NCI-H2171 treated with DMSO at 0.1 percent for 48 hours (cell line): ENCODE measurements at places on chromosomes 6 and 20.

- DNase-seq = no peak
Observed at GRCh38 chr6:133637436-133637835, 251.5 kb upstream of the TCF21 start.

DNA sequence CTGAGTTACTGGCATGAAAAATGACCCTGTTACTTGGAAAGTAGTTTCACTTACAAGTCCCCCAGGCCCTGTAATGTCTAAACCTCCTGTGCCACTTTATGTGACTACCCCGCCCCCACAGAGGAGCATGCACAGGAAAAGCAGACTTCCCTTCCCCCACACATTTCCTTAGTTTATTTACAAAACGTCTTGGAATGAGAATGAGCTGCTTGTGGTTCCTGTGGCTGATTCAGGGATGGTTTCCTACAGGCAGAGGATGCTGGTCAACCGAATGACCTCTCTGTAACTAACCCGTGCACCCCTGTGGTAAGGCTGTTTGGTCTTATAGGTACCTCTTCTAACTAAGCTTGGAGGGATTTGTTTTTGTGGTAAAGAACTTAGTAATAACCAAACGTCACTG lies 28.5 kb downstream of the RSPO3 start:
- DNase-seq = no peak

DNA sequence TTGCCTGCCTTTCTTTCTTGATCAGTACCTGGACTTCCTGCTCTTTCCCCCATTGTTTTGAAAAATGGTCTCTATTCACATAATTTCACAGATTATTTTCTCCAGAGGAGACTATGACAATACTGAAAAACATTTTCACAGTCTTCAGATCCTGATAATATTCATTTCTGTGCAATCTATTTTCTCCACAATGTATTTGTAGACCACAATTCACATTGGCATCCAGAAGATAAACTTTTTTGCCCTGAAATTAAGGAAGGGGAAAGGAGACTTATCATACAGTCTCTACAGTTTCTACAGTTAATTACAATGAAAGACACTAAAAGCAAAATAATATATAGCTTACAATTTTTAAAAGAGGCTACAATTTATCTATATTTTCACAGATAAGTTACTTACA lies 18.4 kb downstream of the LCA5 start:
- no peak for DNase-seq

GRCh38 chr20:50548396-50548795 lies 38.2 kb downstream of the PTPN1 start:
- no peak for DNase-seq

DNA sequence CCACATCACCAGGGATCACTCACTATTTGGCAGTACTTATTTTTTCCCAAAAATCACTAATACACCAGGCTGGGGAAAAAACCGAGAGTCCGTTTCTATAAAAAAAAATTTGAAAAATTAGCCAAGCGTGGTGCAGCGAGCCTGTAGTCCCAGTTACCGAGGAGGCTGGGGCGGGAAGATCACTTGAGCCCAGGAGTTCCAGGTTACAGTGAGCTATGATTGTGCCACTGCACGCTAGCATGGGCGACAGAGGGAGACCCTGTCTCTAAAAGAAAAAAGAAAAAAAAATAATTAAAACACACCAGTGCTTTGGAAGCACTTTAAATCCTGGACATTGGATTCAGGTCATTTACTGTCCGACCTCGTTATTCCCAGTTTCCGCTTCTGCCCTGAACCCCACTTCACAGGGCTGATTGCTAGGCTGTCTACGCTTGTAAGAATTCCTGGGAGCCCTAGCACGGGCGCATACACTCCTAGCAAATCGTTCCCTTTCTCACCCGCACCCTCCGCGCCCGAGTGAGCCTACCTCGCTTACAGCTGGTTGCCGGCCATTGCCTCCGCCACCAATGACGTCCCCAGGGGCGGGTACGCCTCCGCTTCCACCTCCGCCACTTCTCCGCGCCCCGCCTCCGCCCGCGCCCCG lies at the start of gene TPMT:
Gene TPMT, minus strand, starts transcription at position 571 of the 643 bp plus-strand sequence. CDS start 5,950 bp downstream, outside the sequence.
- DNase-seq = peak; percentile 96

DNA sequence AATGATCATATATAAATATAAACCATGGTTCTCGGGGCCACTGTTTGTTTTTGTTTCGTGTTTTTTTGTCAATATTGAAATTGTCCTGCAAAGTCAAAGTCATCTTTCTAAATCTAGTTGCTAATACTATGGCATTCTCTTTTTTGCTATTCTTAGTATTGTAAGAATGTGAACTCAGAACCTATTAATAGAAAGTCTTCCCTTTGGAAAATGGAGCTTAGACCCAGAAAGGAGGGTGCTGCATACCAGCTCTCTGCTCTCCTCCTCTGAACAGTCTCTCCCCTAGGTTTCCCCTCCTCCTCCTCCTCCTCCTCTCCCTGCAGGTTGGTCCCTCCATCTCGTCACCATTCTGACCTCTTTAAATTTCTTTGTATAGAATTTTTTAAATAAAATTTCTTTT lies 150.4 kb upstream of the CCN2 start:
- no peak for DNase-seq

- DNase-seq = no peak
Observed at GRCh38 chr6:158608221-158608620, 36.3 kb downstream of the DYNLT1 start.

- no peak for DNase-seq
Observed at GRCh38 chr20:36802326-36803222, 29.0 kb upstream of the DSN1 start.

GRCh38 chr6:1096967-1097765 lies 214.7 kb upstream of the FOXQ1 start:
- DNase-seq = no peak

- peak; percentile 95 for DNase-seq
Observed at GRCh38 chr6:63864671-63865318, 229.2 kb downstream of the PHF3 start.

GRCh38 chr6:111589366-111589765 lies 16.3 kb downstream of the TRAF3IP2 start:
- no peak for DNase-seq

DNA sequence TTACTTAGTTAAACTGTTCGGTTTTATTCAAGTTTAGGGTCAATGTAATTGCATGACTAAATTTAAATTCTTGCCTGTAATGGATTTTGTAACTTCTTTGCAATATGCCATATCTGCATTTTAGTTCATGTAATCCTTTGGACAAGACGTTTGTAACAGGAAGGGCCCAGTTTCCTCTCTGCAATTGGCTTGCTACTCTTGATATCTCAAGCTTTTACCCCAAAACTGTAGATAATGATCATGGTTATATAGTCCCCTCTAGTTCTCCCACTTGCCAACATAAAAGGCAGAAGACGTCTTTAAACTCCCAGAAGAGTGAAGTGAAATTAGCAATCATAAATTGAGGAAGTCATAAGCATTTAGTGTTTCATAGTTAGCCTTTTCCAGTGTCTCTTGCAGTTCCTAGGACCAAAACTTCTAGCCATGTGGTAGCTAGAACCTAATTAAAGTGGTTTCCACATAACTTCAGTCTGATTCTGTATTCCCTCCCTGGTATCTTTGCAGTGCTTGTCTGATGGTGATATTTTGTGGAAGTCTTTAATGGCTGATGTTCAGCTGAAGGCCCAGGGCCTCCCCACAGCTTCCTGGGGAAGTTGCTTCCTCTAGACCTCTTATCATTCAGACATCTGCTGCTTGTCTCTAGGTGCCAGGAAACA lies 117.8 kb upstream of the SUPT3H start:
- DNase-seq = no peak

- DNase-seq = no peak
Observed at GRCh38 chr6:21653905-21654304, 60.4 kb downstream of the SOX4 start.

GRCh38 chr6:37783025-37783855 lies 36.3 kb upstream of the ZFAND3 start:
- peak; percentile 64 for DNase-seq

GRCh38 chr6:344816-345340 lies 46.7 kb upstream of the IRF4 start:
- DNase-seq = no peak

DNA sequence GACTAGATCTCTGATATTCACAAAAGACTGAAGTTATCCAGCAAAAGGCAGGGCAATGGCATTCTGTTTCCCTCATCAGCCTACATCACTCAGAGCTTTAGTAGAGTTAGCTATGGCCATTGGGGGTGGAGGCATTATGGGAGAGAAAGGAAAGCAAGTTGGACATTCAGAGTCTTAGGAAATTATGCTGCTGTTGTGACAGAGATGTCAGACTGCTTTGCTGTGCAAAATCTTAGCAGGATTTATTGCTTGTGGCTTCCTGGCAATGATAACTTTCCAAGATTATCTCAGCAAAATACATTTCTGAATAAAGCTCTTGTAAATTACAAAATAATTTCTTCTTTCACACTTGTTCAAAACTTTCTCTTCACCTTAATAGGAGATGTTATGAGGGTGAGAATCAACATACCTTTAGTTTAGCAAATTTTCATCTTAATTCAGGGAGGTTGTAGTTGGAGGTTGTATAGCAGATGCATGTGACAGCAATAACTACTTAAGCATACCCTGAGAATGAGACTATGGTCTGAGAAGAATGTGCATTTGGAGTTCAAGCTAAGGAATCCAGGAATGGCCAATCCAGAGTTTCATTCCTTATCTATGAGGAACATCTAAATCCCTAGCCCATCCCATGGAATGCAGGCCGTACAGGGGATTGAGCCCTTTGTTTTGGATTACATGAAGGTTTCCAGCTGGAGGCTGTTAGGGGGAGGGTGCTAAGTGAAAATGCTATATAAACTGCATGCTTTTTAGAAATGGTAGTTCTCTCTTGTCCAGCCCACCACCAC lies 179.8 kb downstream of the HAO1 start:
- no peak for DNase-seq

DNA sequence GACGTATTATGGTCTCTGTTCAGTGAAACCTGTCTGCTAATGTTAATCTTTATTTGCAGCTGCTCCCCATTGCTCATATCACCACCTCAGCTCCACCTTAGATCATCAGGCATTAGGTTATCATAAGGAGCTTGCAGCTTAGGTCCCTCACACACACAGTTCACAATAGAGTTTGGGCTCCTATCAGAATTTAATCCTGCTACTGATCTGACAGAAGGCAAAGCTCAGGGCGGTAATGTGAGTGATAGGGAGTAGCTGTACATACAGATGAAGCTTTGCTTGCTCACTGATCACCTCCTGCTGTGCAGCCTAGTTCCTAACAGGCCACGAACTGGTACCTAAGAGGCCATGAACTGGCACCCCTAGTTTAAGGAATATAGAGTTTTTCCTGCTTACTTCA lies 989.7 kb downstream of the EYS start:
- DNase-seq = peak; percentile 22

DNA sequence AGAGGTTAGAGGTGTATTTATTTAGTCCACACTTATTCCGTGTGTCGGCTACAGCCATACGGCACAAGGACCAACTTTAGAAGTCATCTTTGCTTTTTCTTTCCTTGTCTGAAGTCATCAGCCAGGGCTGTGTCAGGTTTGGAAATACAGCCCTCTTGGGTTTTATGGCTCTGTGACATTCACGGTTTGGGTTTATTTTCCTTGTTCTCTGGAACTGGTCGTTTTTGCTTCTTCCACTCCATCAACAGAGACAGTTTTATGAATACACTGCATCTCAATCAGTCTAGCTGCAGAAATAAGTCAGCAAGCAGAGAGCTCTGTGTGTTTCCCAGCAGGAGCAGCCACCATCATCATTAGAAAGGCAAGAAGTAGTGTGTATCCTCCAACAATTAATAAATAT lies 132.5 kb downstream of the TBC1D7 start:
- no peak for DNase-seq

- DNase-seq = peak; percentile 76
Observed at GRCh38 chr6:158231551-158232315, 63.6 kb downstream of the GTF2H5 start.

- no peak for DNase-seq
Observed at GRCh38 chr6:163249651-163250101, 164.8 kb upstream of the QKI start.

GRCh38 chr20:16654858-16655535 lies 74.8 kb upstream of the SNRPB2 start:
- no peak for DNase-seq

GRCh38 chr6:44778513-44778912 lies 391.0 kb downstream of the CDC5L start:
- DNase-seq = no peak

GRCh38 chr20:330233-331149 lies 5.1 kb downstream of the SOX12 start:
- peak; percentile 69 for DNase-seq

GRCh38 chr6:16850681-16851026 lies 89.4 kb upstream of the ATXN1 start:
- no peak for DNase-seq

GRCh38 chr6:52180787-52181558 lies 5.2 kb upstream of the IL17A start:
- no peak for DNase-seq

- peak; percentile 93 for DNase-seq
Observed at GRCh38 chr6:135311446-135312200, 130.5 kb downstream of the MYB start.

DNA sequence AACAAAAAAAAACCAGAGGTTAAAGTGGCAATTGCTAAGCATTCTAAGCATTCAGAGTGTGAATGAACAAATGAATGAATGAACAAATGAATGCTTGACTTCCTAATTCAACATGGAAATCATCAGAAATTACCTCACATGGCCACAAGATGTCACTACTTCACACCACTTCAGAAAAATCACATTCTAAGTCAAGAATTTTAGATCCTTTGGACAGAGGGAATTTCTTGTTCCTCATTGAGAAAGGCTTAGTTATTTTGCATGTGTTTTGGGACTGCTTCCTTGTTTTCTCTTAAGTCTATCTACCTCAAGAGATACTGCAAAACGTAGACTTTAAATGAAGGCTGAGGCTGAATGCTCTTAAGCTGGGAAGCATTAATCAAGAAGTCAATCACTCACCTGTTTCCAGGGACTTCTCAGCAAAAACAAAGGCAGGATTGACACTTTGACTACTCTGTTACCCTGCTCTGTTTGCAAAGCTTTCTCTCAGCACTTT lies 120.2 kb downstream of the MBOAT1 start:
- peak; percentile 75 for DNase-seq

DNA sequence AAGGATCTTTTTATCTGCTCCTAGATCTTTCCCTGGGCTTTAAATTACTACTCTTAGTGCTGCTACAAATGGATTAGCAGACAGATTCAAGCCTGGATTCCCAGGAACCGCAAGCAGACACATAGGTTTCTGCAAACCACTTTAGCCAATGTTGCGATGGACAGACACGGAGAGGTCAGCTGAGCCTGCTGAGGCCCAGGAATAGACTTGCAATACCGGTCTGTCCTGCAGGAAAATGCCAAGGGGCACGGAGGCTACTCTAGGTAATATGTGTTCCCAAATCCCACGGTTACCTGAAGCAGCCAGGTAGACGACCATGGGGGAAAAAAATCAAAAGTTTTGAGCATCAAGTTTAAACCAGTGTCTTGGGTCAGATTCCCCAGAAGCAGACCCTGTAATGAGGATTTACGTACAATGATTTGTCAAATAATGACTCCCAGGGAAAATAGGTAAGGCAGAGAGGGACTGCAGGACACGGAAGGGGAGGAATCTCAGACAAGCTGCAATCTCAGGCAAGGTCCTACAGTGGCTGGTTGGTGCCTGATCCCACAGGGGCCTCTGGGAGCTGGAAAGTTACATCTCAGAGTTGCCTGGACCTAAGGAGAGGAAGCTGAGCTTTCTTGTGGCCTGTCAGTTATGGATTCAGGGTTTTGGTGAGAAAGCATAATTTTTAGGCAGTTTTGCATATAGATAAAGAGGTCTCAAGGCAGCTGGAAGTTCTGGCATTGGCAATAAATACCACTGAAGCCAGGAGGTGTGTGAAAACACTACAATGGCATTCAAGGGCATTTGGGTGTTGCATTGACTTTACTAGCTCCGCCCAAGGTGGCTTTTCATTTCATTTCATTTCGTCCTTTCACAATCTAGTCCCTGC lies 12.5 kb downstream of the OTOR start:
- no peak for DNase-seq
